ENCODE measurements at places on chromosomes 4 and X. TPM values are rescaled to one million over a fixed set of nuclear protein-coding genes. Genes with fewer than 3 reads are reported as not detected.

The NMU gene
- not detected for total RNA-seq

The ODAPH gene
- total RNA-seq = not detected

The SPOCK3 gene
- total RNA-seq = 0.37 TPM

The HELT gene
- not detected for total RNA-seq

The TRPC5OS gene
- not detected for total RNA-seq

The TRIM75 gene
- total RNA-seq = not detected

The JAKMIP1 gene
- not detected for total RNA-seq

The CD38 gene
- total RNA-seq = 11.3 TPM

The IQSEC2 gene
- total RNA-seq = 12.8 TPM

The PAGE5 gene
- total RNA-seq = not detected

The NOA1 gene
- total RNA-seq = 14.3 TPM

The DHX15 gene
- 68.2 TPM for total RNA-seq
